Glutamatergic neuron (in vitro differentiated cells): ENCODE measurements at places on chromosomes 2 and 18. TPM values are rescaled to one million over a fixed set of nuclear protein-coding genes. Genes with fewer than 3 reads are reported as not detected.

The ABCB11 gene
- total RNA-seq = not detected

The SLC25A12 gene
- total RNA-seq = 30.4 TPM

The TAF1B gene
- total RNA-seq = 16.7 TPM

The ARHGAP28 gene
- total RNA-seq = 36.8 TPM

DNA sequence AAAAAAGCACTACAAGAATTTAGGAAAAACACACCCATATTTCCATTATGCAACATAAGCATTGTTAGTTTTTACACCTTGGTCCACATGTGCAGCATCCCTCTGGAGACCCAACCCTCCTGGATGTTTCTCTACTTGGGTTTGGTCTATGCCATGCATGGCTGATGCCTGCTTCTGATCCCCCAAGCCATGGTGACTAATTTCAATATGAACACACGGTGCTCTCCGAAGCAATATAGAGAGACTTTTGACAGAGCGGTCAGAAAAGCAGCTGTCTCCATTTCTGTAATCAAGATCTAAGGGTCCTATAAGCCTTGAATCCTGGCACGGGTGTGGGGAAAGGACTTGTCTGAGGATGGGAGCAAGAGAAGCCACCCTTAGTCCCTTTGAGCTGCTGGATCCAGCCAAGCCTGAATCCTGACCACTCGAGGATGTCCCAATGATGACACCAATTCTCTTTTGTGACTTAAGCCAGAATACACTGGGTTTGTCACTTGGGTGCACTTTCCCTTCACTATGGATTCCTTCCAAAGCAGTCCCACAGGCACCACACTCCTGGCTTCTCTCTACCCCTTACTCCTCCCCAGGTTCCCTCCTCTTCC, 91.5 kb downstream of the ACTR2 start:
- no peak overlapping the region for H3K4me3 ChIP-seq
- DNase-seq = no peak
- no peak overlapping the region for H3K27ac ChIP-seq
- H3K36me3 ChIP-seq = peaks cover 8% of the 10 kb centered on the region
- peaks cover 3% of the 10 kb centered on the region for H3K27me3 ChIP-seq

GRCh38 chr2:36963106-36963505, 3.2 kb downstream of the STRN start:
- H3K27ac ChIP-seq = no peak overlapping the region
- DNase-seq = no peak
- no peak overlapping the region for H3K4me3 ChIP-seq
- H3K4me1 ChIP-seq = peaks cover 5% of the 10 kb centered on the region

DNA sequence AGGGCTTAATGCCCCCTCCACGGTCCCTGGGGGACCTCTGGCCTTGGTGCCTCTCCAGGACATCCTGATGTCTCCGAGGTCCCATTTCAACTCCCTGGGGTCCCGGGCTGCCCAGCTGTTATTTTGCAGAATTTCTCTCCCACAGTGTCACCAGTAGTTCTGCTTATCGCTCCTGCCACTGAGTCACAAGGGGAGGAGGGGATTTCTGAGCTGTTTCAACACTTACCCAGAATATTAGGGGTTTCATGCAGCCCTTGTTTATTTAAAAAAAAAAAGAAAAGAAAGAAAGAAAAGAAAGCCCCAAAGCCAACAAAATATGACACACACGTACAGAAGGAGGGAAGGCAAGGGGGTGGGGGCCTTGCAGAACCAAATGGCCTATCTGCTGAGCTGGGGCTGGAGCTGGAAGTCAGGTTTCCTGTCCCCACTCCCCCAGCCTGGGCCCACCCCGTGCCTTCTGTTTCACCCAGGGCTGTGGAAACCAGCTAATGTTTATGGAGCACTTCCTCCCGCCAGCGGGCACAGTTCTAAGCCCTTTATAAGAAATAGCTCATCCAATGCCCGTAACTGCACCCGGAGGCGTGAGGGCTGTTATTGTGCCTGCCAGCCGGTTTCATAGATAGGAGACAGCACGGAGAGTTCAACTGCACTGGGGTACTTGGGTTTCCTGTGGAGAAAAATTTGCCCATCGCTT, 8.4 kb upstream of the ARID5A start:
- H3K36me3 ChIP-seq = peaks cover 5% of the 10 kb centered on the region
- peak overlapping the region; percentile 20 for H3K4me3 ChIP-seq
- H3K27me3 ChIP-seq = peaks cover 2% of the 10 kb centered on the region
- no peak overlapping the region for H3K27ac ChIP-seq
- peaks cover 14% of the 10 kb centered on the region for H3K4me1 ChIP-seq

- H3K27ac ChIP-seq = no peak overlapping the region
- H3K4me1 ChIP-seq = peaks cover 20% of the 10 kb centered on the region
- H3K36me3 ChIP-seq = no peaks in the 10 kb centered on the region
- H3K4me3 ChIP-seq = no peak overlapping the region
Measured at GRCh38 chr2:201447086-201447485, 4.2 kb downstream of the TRAK2 start.

GRCh38 chr18:8121942-8122480, 487.2 kb upstream of the RAB12 start:
- no peak overlapping the region for H3K27ac ChIP-seq
- H3K36me3 ChIP-seq = no peaks in the 10 kb centered on the region
- no peak overlapping the region for H3K4me3 ChIP-seq
- no peaks in the 10 kb centered on the region for H3K27me3 ChIP-seq

DNA sequence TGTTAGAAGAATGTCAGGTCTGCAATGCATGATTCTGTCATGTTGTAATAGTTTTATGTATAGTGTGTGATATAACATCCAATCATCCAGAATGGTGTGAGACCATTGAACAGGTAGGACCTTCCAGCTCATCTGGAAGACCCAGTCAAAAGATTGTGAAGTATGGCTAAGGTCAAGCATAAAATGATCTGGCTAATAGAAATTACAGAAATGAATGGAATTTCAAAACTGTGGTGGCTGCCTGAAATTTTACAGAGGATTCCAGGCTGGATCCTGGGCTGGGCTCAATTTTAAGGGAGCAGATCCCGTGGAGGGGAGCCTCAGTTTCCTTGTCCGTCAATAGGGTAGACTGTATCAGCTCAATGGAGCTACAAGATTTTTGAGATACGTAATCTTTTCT, 39.1 kb downstream of the ACKR3 start:
- no peaks in the 10 kb centered on the region for H3K27me3 ChIP-seq
- H3K4me1 ChIP-seq = peaks cover 22% of the 10 kb centered on the region
- peaks cover 6% of the 10 kb centered on the region for H3K36me3 ChIP-seq

GRCh38 chr2:158967731-158968395, 577 bp upstream of the TANC1 start:
- peak overlapping the region; percentile 92 for H3K4me3 ChIP-seq
- no peaks in the 10 kb centered on the region for H3K36me3 ChIP-seq
- peaks cover 12% of the 10 kb centered on the region for H3K27me3 ChIP-seq
- peak overlapping the region; percentile 89 for H3K27ac ChIP-seq

- no peak overlapping the region for H3K4me3 ChIP-seq
- peaks cover 11% of the 10 kb centered on the region for H3K4me1 ChIP-seq
- H3K36me3 ChIP-seq = no peaks in the 10 kb centered on the region
- DNase-seq = no peak
Measured at GRCh38 chr18:6752202-6752860, 22.8 kb downstream of the ARHGAP28 start.

- peaks cover 8% of the 10 kb centered on the region for H3K4me1 ChIP-seq
- peaks cover 4% of the 10 kb centered on the region for H3K27me3 ChIP-seq
- no peak for DNase-seq
Measured at GRCh38 chr2:68156419-68156818, 1.3 kb upstream of the PNO1 start.

DNA sequence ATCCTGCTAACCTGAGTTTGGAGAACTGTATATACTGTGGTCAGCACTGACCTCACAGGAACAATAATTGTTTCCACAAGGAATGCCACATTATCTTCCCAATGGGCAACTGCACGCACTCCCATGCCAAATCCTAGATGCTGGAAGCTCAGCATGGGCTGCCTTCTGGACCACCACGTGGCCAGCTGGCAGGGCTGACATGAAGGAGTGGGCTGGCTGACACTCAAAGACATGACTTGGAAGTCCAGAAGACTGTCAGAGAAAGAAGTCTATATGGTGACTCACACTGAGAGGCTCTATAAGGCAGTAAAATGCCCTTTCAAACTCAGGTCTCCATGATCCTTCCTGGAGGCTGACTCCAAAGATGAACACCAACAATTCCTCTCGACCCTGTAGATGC, 98.4 kb upstream of the RNF152 start:
- H3K27me3 ChIP-seq = no peaks in the 10 kb centered on the region
- no peaks in the 10 kb centered on the region for H3K4me1 ChIP-seq
- H3K36me3 ChIP-seq = no peaks in the 10 kb centered on the region
- no peak for DNase-seq
- H3K4me3 ChIP-seq = no peak overlapping the region
- H3K27ac ChIP-seq = no peak overlapping the region

DNA sequence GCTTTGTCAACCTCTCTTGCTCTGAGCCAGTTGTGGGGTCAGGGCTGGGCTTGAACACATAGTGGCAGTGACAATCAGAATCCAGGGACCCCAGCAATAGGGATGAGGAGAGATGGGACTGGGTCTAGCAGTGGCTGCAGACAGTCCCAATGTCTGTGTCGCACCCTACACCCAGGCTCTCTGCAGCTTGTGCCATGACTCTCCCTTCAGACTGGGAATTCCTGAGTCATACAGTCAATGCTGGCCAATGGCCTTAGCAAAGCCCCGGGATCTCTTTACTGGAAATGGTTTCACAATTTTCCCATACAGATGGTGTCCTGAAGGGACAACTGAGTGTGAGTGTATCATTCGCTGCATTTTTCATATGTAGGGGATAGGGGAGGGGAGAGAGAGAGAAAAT, 74.2 kb upstream of the CELF4 start:
- peaks cover 2% of the 10 kb centered on the region for H3K27me3 ChIP-seq
- no peak for DNase-seq
- no peaks in the 10 kb centered on the region for H3K4me1 ChIP-seq
- no peak overlapping the region for H3K4me3 ChIP-seq
- H3K36me3 ChIP-seq = no peaks in the 10 kb centered on the region
